Osteoblast (primary cell): ENCODE measurements at places on chromosomes 1 and 21. TPM values are rescaled to one million over a fixed set of nuclear protein-coding genes. Genes with fewer than 3 reads are reported as not detected.

- no peak for DNase-seq
- no peak overlapping the region for H3K27ac ChIP-seq
- no peaks in the 10 kb centered on the region for H3K36me3 ChIP-seq
- peaks cover 11% of the 10 kb centered on the region for H3K27me3 ChIP-seq
These were observed 52.9 kb upstream of the DIPK1A start for GRCh38 chr1:93014168-93014567.

DNA sequence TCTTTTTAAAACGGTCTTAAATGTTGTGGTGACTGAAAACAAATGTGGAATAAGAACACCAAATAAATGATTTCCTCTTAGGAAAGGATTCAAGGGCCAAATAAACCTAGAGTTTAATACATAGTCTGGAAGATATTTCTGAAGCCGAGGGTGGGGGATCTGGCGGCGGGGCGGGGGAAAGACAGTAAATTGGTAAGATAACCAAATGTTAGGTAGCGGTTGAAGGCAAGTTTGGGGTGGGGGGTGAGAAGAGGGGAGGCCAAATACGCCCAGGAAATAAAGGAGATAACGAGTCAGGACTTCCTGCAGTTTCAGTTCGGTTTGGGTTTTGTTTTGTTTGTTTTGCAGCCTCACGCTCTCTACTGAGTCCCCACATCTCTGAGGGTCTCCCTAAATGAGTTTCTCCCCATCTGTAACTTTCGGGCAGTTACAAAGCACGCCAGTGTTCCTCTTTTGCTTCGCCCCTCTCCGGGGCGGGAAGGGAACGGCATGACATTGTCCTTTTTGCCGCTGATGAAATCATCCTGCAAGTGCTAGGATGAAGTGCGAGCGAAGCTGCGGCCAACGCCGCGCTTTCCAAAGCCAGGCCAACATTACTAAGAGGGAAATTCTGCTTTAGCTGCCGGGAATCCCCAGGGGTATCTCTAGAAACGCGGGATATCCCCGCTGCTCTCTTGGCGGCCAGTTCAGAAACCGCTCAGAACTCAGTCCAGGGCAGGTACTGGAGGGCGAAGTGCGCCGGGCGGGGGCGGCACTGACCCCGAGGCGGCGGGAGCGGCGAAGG is 844 bp downstream of the NIBAN1 start:
- H3K36me3 ChIP-seq = no peaks in the 10 kb centered on the region
- H3K4me1 ChIP-seq = peaks cover 15% of the 10 kb centered on the region
- DNase-seq = peak; percentile 94
- peaks cover 24% of the 10 kb centered on the region for H3K27me3 ChIP-seq
- no peak overlapping the region for H3K27ac ChIP-seq

Gene GJA4
- total RNA-seq = not detected in 2 replicates

Gene TBX19
- 1.1 and 1.5 TPM in 2 replicates for total RNA-seq
